ENCODE measurements at places on chromosomes 4 and X.
A peak's percentile ranks its signal among the peaks of the same experiment; 100 is the strongest.

GRCh38 chrX:31337332-31337731, 265.5 kb upstream of the FTHL17 start:
- no peak for DNase-seq

DNA sequence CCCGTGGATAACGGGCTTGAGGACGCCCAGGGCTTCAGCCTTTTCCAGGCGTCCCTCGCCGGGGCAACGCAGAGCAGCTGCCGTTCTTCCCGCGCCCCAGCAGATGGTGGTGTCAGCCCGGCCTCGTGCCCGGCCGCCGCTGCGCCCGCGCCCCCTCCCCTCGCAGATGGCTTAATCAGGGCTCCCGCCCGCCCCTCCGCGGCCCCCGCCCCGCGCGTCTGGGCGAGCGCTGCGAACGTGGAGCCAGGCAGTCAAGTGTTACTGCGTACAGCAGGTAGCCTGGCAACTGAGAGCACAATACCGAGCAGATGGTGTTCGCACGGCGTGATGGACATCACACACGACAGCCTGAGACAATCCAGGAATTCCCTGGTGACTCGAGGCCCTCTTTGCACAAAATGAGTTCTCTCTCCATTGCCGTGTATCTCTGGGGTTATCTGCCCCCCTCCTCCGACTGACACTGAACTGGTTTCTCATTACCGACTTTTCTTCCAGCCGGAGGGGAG, 69.3 kb downstream of the MGST2 start:
- DNase-seq: peak; percentile 77

DNA sequence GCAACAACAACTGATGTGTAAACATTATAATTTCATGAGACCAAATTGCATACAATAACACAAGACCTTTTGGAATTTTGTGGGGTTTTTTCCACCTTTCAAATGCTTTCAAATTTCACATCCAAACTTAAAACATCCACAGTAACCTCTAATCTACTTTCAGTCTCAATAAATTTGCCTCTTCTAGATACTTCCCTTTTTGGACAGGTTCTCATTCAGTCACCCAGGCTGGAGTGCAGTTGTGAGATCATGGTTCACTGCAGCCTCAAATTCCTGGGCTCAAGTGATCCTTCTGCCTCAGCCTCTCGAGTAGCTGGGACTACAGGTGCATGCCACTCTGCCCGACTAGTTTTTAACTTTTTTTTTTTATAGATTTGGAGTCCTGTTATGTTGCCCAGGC, 556.6 kb downstream of the NLGN4X start:
- no peak for DNase-seq

DNA sequence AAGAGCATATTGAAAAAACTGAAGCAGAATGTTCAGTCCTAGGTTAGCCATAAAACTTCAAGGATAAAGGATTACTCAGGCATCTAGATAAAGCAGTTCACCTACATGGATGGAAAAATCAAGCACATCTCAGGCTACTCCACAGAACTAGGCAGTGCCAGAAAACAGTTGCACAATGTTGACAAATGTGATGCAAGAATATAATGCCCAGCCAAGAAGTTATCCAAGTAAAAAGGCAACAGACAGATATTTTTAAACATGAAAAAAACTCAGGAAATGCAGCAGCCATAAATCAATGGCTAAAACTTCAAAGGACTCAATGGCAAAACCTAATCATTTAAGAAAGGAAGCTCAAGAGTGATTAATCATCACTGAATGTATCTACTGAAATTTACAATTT, 456.0 kb upstream of the FAM241A start:
- no peak for DNase-seq

DNA sequence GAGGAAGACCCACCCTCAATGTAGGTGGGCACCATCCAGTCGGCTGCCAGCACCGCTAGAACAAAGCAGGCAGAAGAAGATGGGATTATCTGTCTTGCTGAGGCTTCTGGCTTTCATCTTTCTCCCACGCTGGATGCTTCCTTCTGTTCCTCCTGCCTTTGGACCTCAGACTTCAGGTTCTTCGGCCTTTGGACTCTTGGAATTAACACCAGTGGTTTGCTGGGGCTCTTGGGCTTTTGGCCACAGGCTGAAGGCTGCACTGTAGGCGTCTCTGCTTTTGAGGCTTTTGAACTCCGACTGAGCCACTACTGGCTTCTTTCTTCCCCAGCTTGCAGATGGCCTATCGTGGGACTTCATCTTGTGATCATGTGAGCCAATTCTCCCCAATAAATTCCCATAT, 55.1 kb downstream of the PDLIM5 start:
- DNase-seq: no peak

DNA sequence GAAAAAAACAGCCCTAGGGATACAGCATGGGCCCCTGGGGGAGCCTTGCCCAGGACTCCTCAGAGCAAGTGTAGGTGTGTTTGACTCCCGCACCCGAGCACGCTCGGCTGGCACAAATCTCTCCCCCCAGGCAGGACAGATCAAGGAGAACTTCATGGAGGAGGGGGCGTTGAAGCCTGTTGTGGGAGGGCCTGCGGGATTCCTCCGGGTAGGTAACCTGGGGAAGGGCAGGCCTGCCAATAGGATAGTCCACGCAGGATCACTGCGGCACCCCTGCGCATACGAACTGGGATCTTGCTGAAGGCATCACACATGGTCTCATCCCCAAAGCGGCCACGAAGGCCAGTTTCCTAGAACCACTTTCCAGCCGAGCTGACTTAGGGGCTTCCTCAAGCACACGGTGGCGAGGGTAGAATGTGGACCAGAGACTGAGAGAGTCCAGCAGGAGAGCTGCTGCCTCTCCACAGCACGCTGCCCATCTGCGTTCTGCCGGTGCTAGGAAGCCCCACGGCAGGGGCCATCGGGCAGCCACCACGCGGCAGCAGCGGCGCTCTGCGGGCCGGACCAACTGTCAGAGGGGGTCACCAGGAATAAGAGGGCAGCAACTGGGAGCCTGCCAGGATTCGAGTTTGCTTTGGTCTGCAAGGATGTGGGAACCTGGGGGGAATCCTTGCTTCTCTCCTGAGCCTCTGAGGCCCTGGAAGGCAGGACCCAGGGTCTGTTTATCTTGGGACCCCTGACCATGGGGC, 56.8 kb downstream of the WFS1 start:
- no peak for DNase-seq

GRCh38 chrX:30414144-30414543, 105.0 kb upstream of the NR0B1 start:
- no peak for DNase-seq

DNA sequence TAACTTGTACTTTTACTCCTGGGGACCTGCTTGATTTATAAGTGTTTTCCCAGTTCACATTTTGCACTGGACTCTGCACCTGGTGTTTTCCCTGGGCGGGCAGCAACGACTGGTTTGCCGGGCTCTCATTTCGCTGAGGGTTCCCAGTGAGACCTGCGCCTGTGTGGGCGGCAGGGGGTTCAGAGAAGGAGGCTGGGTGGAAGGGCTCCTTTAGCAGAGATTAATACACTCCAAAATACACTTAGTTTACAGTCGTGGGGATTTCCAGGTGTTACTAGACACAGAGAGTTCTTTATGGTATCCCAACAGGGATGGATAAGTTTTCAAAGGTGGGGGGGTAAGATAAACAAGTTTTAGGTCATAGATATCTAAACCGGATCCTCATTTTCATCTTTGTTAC, 53.0 kb upstream of the SHISA3 start:
- no peak for DNase-seq

- no peak for DNase-seq
Observed at GRCh38 chr4:184613405-184613804, 35.8 kb downstream of the CASP3 start.

- DNase-seq: peak; percentile 1
Observed at GRCh38 chrX:83658731-83659130, 150.6 kb downstream of the POU3F4 start.

DNA sequence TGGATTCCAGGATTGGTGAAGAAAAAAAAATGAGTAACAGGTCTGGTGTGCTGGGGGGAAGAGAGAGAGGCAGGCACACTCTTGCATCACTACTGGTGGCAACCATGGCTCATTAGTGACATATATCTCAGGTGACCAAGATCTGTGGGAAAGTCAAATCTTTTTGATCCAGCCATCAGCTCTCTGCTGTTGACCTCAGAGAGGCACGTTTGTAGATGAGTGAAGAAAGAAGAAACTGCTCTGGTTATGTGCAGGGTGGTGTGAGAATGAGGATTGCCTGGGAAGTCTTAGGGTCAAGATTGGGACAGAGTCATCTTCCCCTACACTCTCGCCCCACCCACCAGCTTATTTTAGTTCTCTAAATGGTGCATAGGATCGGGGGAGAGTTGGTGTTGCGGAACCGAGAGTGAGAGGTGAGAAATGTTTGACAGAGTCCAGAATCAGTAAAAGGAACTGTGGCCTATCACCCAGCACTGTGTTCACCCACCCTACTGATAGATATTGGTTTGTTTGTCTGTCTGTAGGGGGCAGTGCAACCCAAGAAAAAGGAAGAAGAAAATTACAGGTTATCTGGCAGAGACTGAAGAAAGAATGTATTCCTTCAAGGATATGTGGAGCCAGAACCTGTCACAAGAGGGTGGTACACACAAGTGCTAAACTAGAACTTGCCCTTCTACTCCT, 21.9 kb downstream of the ARMCX6 start:
- DNase-seq: peak; percentile 69

DNA sequence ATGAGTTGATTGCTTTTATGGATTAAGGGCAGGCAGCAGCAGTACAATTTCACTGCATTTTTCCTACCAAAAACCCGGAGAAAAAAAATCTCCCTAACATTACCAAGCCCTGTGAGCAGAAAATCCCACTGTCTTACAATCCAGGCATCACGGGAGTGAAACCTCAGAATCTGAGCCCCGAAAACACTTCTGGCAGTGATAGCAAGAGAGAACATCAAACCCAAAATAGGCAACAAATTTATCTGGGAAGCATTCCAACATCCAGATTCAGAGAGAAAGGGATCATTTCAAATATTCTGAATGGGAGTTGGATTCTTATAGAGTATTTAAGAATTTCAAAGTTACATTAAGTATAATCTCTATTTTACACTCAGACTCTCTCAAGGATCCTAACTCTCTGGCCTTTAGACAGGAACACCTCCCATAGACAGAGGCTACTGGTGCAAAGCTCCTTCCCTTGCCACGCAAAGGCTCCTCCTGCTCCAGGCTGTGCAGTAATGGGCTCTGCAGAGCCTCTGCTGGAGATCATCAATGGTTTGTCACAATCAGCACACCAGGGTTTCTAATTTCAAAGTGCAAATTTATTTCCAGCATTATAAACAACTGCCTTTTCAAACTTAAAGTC, 256.9 kb downstream of the PARM1 start:
- DNase-seq: no peak

DNA sequence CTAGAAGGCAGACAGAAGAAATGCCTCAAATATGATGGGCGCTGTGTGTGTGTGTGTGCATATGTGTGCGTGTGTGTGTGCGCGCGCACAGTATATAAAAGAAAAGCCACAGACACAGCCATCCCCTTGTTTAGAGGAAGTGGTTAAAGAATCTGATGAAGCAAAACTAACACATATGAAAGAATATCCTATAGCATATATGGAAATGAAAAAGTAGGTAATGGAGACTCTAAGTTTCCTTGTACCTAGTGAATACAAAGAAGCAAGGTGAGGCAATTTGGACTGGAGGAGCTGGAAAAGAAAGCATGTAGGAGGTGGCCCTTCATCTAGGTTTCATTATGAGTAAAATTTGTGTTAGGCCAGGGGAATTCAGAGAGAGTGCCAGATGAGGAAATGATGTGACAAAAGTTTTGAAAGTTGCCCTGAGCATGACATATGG, 58.6 kb upstream of the MCF2 start:
- DNase-seq: peak; percentile 30

- no peak for DNase-seq
Observed at GRCh38 chrX:110294087-110294486, 23.8 kb downstream of the AMMECR1 start.

DNA sequence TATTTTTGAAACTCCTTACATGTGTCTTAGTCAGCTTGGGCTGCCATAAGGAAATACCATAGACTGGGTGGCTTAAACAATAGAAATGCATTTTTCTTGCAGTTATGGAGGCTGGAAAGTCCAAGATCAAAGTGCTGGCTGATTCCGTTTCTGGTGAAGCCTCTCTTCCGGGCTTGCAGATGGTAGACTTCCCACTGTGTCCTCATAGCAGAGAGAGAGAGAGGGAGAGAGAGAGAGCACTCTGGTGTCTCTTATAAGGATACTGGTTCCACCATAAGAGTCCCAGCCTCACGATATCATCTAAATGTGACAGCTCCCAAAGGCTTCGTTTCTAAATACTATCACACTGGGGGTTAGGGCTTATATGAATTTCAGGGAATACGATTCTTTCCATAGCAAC, 39.7 kb downstream of the ENPEP start:
- peak; percentile 47 for DNase-seq

- DNase-seq: no peak
Observed at GRCh38 chrX:64850371-64851082, 125.7 kb downstream of the ZC4H2 start.

DNA sequence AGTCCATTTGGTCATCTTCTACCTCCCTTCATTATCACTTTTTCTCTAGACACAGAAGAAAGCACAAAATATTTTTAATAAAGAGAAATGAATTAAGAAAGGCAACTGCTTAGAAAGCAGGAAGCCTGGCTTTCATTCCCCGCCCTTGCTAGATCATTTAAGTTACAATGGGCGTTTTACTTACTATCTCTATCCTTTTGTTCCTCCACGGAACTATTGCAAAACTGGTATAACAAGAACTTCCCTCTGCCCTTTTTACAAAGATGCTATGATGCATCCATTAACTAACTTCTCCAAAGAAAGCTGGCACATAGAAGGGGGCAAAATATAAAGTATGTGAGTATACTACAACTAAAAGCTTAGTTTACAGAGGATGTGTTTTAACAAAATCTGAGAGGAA, 434.5 kb upstream of the FTHL17 start:
- no peak for DNase-seq

- no peak for DNase-seq
Observed at GRCh38 chrX:68087526-68087925, 345.8 kb downstream of the OPHN1 start.

DNA sequence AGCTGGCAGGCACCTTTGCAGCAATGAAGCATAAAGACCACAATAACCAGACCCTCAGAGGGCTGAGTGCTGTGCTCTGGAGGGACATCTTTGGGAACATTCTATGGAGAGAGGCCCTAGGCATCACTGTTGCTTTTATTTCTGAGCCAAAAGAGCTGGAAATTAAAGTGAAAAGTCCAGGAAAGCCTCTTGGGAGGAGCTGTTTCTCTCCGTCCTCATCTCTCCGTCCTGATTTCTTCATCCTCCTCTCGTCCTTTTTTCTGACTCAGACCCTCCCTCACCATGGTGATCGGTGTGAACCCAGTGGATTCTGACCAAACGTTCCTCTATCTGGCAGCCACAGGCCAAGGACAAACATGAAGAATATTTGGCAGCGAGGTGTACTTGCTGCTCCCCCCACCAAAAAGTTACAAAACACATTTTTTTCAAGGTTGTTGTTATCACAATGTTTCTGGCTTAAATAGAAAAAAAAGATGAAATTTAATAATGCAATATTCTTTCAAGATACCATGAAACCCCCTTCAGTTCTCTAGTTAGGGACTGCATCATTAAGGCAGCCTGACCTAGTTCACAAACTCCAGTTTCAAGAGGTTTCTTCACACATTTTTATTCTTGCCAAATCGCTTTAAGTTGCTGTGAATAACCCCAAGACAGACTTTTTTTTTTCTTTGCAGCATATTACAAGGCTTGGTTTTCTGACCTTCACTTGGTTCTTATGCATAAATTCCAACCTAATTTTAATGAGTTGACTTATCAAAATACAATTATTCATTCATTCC, 80.2 kb downstream of the SCD5 start:
- DNase-seq: no peak

GRCh38 chr4:89111833-89112563, 665 bp downstream of the TIGD2 start:
- peak; percentile 37 for DNase-seq

Data from hematopoietic multipotent progenitor cell treated with erythropoietin and hydrocortisone succinate and interleukin-3 and kit ligand, for 6 days (in vitro differentiated cells).